ENCODE measurements at places on chromosomes 3 and 15.
A peak's percentile ranks its signal among the peaks of the same experiment; 100 is the strongest.

GRCh38 chr3:121545049-121545573 is 677 bp downstream of the POLQ start:
- DNase-seq: peak; percentile 2

- DNase-seq: no peak
These were observed 189.5 kb upstream of the WNT5A start for GRCh38 chr3:55676643-55677042.

GRCh38 chr15:85474700-85475316 is 94.4 kb downstream of the AKAP13 start:
- no peak for DNase-seq

GRCh38 chr3:194243172-194243837 is 107.4 kb downstream of the HES1 start:
- DNase-seq: no peak

- no peak for DNase-seq
These were observed 52.6 kb downstream of the MTHFS start for GRCh38 chr15:79844221-79844620.

Measured in activated T-helper 1 cell treated with anti-CD3 and anti-CD28 coated beads, Interleukin-12 subunit alpha, Interleukin-12 subunit beta, Interleukin-2, Interleukin-4 antibody, amounts not matched to agents 30 ng/mL and 10 ng/mL and 1 ng/mL, durations not matched to agents 14 hours and 24 hours and 36 hours (primary cell).